Stimulated activated CD4-positive, alpha-beta T cell treated with anti-CD3 and anti-CD28 coated beads, Interleukin-15, amount 100 ng/mL, for 1 hour (primary cell): ENCODE measurements at places on chromosomes 2 and 18.

- DNase-seq, result no peak
Measured at GRCh38 chr2:22454826-22455485, 930.0 kb upstream of the KLHL29 start.

DNA sequence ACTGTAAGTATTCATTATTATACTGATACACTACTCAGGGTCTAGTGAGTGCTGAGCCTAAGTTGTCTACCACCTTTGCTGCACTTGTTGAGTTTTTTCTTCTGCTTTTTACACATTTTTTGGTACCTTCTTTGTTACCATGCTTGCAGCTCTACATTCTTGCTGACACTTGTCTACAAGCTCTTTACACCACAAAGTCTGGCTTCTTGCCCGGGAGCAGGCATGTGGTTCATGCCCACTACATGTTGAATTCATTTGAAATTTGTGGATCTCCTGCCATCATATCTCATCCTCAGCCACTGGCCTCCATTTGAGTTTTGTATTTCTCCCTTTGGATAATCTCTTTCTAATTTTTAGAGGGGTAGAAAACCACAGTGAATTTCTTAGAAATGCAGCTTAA is 29.9 kb downstream of the IL18R1 start:
- no peak for DNase-seq

DNA sequence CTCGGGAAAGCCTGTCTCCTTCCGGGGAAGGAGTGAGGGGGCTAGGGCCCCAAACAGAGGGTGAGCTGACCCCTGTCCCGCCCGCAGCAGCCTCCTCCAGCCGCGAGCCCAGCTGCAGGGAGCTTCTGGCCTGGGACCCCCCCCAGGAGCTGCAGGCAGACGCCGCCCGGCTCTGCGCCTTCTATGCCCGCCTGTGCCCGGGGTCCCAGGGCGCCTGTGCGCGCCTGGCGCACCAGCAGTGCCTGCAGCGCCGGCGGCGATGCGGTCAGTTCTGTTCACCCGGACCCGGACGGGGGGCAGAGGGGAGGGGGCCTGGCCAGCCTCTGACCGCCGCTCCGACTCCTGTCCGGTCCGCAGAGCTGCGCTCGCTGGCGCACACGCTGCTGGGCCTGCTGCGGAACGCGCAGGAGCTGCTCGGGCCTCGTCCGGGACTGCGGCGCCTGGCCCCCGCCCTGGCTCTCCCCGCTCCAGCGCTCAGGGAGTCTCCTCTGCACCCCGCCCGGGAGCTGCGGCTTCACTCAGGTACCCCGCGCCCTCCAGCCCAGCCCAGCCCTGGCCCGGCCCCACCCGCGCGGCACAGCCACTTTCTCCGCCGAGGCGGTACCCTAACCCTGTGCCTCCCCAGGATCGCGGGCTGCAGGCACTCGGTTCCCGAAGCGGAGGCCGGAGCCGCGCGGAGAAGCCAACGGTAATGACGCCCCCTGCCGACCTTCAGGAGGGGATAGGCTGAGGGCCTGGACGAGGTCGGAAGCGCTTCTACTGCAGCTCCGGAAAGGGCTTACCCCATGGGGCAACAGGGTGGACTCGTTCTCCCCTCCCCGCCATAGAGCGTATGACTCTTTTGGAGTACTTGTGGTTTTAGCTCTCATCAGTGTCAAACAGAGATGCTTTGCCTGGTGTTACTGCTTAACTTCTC is 2.0 kb upstream of the CHRND start:
- no peak for DNase-seq

DNA sequence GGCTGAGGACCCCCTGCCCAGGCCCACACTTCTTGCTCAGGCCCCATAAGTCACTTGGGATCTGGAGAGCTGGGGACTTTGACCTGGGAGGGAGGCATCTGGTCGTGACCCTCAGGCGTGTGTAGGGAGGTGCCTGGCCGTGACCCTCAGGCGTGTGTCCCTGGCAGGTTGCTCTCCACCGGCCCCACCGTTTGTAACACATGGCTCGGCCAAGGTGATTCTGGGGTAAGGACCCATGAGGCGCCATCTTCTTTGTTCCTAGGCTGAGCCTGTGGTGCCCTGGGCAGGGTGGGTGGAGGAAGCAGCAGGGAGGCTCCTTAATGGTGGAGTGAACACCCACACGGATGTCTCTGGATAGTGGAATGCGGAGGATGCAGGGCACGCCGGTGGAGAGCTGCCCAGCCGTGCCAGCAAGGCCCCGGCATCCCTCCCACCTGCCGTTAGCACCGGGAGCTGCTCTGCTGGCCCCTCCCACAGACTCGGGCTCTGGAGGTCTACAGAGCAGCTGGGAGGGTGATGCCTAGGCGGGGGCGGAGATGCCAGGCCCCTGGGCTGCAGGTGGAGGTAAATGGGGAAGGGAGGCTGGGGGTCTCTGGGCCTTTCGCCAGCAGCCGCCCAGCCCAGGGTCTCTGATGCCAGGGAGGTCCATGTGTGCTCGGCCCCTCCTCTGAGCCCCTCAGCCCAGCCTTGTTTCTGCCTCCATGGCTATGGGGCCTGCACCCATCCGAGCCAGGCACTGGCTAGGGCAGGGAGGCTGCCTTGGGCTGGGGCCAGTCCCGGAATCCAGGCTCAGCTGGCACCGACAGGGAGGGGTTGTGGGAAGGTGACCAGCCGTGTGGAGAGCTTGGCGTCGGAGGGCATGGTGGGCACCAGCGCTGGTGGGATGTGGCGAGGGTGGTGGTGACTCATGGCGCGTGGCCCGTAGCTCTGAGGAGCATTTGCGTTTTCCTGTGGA is 1.1 kb upstream of the GAL3ST2 start:
- DNase-seq, result no peak

DNA sequence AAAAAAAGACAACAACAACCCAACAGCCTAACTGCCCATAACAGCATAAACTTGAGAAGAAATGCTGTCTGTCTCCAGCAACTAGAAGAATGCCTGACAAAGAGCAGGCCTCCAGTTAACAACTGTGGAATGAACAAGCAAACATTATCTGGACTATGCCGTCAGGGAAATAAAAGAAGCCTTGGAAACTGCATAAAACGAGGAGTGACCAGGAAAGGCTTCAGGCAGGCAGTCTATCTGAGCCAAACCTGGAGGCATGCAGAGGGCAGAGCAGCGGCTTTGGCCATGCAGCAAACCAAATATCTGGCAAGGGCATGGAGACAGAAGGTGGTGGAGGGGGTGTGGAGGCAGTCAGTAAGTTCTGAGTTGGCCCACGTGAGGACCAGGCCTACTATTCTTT is 11.1 kb downstream of the HES6 start:
- no peak for DNase-seq

DNA sequence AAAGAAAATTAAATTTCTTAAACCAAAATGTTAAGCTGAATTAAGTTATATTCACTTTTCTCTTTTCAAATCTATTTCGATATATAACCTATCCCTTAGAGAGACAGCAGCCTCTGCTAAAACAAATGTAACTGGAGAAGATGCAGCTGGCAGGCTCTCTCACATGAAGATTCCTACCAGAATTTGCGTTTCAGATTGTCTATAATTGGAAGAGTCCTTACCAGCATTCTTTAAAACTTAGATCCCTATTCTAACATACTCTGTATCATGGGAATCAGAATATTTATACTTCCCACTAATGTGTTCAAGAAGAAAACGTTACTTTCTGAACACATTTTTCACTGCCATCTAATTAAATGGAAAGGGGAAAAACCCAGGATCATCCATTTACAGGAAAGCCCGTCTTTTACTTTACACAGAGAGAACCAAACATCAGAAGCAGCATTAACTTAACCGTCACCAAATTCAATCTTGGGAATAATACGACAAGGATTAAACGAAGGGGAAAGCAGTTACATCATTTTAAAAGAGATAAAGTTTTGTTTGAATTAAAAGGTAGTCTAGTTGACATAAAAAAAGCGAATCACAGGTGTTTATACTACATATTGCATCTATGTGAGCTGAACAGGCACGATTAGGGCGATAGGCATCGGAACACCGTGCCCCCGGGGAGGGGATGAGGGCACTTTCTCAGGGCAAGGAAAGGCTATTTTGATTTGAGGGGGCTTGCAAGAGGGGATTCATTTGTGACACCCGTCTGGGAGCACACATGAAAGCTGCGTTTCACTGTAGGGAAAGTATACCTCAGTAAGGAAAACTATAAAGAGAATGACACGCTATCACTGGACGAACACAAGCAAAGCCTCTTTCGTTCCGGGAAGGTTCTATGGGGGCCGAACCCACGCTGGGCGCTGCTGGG is 1.3 kb downstream of the PTPN2 start:
- no peak for DNase-seq

DNA sequence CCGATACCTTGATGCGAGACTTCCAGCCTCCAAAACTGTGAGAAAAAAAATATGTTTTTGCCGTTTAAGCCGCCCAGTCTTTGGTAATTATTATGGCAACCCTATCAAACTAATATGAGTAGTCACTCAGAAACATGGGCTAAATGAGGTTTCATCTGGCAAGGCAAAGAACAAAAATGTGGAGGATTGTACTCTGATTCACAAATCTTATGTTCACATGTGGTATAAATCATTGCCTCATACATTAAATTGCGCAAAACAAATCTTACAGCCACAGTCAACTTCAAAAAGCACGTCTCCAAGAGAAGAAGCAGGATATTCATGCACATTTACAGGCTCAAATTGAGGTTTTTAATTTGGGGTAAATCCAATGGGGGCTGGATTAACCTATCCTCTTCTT is 1435.4 kb upstream of the LRRTM1 start:
- DNase-seq, result no peak

GRCh38 chr2:99845296-99845695 is 297.1 kb downstream of the AFF3 start:
- DNase-seq, result no peak

DNA sequence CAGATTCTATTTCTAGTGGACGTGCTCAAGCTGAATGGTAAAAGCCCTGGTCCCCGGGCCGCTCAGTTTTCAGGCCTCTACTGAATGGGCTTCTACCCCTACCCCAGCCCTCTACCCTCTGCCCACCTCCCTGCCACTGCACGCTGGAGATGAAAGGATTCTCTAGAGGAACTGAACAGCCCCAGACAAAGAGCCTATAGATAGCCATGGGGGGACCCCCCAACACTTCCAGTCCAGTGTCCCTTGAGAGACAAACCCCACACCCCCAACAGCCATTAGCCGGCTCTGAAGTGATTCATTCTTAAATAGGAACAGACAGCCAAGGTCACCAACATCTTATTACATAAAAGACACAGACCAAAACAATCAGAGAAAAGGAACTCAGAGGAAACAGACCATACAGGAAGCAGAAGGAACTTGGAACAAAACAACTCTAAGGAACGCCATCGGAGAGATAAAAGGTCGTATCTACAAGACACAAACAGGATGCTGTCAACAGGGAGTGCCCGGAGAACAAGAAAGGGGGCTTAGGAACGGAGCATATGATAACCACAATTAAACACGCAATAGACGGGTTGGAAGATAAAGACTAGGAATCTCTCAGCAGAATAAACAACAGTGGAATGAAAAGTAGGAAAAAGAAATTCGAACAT is 23.5 kb downstream of the TMEM37 start:
- DNase-seq, result no peak

DNA sequence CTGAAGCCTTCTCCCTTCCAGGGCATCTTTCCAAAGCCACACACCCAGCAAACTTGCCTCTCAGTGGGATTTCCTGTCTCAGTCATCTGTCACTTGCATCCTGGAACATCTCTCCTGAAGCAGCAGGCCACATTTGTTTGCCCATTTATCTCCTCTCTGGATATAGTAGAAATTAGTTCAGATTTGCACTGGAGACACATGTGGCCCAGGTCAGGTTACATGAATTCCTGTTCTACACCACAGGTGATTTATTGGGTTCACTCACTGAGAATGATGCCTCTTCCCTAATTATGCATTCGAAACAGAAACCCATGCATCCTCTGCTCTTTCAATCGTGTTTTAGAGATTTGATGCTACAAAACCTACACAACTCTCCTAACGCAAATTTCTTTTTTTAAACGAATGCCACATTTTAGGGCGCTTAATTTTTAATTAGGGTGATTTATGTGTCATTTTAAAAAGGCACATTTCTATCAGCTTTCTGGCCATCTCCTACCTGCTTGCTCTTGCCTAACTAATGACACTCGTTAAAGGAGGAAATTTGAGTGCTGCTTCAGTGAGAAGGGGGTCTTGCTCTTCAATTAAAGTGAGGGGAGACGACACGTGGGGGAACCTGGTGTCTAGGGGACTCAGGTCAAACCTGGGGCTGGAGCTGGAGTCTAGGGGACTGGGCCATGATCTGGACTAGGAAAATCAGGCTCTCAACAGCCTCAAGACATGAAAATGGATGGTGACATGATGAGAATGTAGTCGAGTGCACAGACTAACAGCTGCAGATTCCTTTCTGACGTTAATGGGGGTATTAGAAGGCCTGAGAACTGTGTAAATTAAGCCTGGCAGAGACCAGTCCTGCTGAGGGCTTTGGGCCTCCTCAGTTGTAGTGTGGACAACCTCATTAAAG is 221.4 kb downstream of the CLIP4 start:
- no peak for DNase-seq

GRCh38 chr2:129709001-129709955 is 270.2 kb upstream of the RAB6C start:
- no peak for DNase-seq
